ENCODE measurements at places on chromosomes 12 and 14. TPM values are rescaled to one million over a fixed set of nuclear protein-coding genes. Genes with fewer than 3 reads are reported as not detected.

- no peak for DNase-seq
Measured at GRCh38 chr14:66501592-66501991, 6.4 kb upstream of the GPHN start.

DNA sequence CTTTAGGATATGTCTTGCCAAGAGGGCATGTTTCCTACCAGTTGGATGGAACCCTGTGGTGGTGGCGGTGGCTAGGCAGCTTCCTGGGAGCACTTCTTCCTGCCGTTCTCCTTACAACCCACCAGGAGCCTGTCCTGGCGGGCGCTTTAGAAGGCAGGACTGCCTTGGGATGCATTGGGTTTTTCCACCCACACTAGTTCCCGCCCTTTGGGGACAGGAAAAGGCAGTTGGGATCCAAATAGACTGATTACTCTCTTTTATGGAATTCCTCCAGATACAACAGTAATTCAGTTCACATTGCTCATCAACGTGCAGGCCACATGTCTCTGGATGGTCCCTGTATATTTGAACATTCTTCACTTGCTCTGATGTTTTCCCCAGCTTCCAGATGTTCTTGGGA, 305.7 kb upstream of the SSTR1 start:
- no peak for DNase-seq

Gene ABCD2
- 0.06 TPM for polyA plus RNA-seq

Gene PMCH
- not detected for polyA plus RNA-seq

Gene INSM2
- polyA plus RNA-seq: not detected

Gene LBHD2
- not detected for polyA plus RNA-seq
